GOT3 (cell line): ENCODE measurements at places on chromosomes 12 and 14.

DNA sequence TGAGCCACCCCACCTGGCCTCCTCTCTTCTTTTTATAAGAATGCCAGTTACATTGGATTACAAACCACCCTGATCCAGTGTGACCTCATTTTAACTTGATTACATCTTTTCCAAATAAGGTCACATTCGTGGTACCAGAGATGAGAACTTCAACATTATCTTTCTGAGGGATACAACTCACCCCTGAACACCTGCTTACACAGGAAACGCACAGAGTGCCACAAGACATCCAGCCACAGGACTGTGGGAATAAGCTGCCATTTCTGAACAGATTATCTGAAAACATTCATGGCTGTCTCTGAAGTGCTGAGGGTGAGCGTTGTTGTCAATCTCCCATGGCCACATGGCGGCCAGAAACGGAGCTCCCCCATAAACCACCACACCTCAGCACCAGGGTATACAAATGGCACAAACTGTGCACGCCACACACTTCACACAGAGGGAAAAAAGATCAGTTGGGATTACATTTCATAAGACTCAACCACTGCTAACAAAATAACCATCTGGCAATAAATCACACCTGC lies 23.7 kb downstream of the FOXN3 start:
- no peak for DNase-seq

DNA sequence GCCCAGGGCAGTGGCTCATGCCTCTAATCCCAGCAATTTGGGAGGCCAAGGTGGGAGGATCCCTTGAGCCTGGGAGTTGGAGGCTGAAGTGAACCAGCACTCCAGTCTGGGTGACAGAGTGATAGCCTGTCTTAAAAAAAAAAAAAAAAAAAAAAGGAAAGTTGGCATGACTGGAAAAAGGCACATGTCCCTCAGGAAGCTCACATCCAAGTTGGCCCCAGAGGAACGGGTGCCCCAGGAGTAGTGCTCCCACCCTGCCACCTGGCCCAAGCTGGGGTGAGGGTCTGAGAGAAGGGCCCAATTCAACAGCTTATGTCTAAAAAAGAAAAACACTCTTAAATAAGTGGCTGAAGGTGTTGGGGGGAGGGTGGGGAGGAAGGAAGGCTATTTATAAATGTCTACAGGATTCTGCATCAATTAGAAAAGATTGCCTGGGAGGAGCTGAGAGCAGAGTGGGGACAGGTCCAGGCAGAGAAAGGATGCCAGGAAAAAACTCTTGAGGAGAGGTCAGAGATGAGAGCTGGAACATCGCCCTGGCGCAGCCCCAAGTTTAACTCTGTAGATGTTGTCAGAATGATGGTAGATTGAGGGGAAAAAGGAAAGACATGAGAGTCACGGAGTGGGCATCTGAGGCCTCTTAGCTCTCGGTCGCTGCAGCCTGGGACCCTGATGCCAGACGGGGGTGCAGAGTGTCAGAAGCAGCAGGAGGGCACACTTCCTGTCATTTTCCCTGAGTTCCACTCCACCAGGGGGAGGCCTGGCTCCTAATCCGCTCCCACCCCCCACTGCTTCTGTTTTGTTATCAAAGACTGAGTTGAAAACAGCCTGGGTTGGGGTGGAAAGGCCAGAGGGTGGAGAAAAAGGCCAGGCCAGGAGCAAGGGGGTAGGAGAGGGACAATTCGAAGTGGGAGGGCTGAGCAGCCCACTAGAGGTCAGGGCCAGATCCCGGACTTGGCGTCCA lies 7.3 kb downstream of the SPRYD3 start:
- no peak for DNase-seq

DNA sequence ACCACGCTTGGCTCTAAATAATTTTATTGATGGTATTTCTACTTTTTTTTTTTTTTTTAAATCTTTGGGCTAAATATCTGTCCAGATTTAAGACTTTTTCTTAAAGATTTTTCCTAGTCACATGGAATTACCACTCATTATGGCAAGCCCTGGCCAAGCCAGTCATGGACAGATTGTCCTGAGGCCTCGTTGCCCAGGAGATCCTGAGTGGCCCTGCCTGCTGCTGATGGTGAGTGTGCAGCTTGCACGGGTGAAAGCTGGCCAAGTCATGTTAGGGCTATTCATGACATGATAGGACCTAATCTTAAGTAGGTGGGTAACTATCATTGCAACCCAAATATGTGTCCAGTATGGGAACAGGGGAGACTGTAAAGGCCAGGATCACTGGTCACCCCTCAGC lies 27.8 kb downstream of the GUCY2C start:
- no peak for DNase-seq

DNA sequence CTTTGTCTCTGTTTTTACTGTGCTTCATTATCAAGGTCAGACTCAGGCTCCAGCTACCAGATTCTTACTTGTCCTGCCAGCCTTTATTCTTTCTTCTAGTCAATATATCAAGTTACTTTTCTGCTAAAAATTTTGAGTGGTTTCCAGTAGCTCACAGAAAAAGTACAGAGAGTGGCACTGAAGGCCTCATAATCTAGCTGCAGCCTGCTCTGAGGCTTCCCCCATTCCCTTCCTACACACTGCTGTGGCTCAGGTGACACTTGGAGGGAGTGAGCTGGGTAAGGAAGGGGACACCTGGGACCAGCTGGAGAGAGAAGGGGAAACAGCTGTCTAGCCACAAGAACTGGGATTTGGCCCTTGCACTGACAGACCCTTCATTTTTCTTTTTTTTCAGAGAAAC lies 25.4 kb downstream of the TTC6 start:
- no peak for DNase-seq

- DNase-seq: no peak
These were observed 514.1 kb downstream of the MED13L start for GRCh38 chr12:115763376-115763775.

- no peak for DNase-seq
These were observed 29.1 kb downstream of the PLEKHH1 start for GRCh38 chr14:67562025-67562775.
